ENCODE measurements at places on chromosomes 6 and 20. TPM values are rescaled to one million over a fixed set of nuclear protein-coding genes. Genes with fewer than 3 reads are reported as not detected.

- H3K27me3 ChIP-seq, result no peaks in the 10 kb centered on the region
- H3K36me3 ChIP-seq, result peaks cover 32% of the 10 kb centered on the region
- DNase-seq, result peak; percentile 26
- H3K4me1 ChIP-seq, result no peaks in the 10 kb centered on the region
- no peak overlapping the region for H3K27ac ChIP-seq
Observed at GRCh38 chr20:478949-479429, 16.7 kb upstream of the TBC1D20 start.

- DNase-seq, result peak; percentile 1
- peaks cover 5% of the 10 kb centered on the region for H3K4me1 ChIP-seq
- H3K4me3 ChIP-seq, result no peak overlapping the region
- H3K27me3 ChIP-seq, result peaks cover 30% of the 10 kb centered on the region
Observed at GRCh38 chr6:3233321-3233720, 5.9 kb upstream of the TUBB2B start.

- H3K27me3 ChIP-seq, result no peaks in the 10 kb centered on the region
- no peaks in the 10 kb centered on the region for H3K36me3 ChIP-seq
- H3K4me1 ChIP-seq, result no peaks in the 10 kb centered on the region
- DNase-seq, result no peak
Observed at GRCh38 chr6:90401933-90402830, 105.5 kb upstream of the BACH2 start.

DNA sequence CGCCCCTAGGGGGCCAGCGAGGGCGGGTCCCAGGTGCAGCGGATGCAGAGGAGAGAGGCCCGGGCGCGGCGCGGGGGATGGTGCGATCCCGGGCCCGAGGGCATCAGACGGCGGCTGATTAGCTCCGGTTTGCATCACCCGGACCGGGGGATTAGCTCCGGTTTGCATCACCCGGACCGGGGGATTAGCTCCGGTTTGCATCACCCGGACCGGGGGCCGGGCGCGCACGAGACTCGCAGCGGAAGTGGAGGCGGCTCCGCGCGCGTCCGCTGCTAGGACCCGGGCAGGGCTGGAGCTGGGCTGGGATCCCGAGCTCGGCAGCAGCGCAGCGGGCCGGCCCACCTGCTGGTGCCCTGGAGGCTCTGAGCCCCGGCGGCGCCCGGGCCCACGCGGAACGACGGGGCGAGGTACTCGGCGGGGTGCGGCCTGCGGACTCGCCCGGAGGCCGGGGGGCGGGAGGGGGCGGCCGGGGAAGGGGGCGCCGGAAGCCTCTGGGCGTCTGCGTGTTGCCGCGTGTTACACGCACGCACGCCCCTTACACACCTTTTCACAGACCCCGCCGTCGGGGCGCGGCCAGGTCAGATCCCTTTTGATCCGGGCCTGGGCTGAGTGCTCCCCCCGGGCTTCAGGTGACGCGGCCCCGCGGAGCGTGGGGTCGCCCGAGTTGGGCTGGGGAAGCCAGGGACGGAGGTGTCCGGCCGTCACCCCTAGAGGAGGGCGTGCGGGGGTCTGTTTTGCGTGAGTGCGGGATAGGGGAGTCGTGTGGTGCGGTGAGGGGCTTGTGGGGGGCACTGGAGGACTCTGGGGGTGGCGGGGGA lies 412 bp downstream of the TRIB3 start:
- H3K27ac ChIP-seq, result peak overlapping the region; percentile 73
- H3K27me3 ChIP-seq, result no peaks in the 10 kb centered on the region
- H3K4me1 ChIP-seq, result peaks cover 5% of the 10 kb centered on the region
- H3K36me3 ChIP-seq, result no peaks in the 10 kb centered on the region
- DNase-seq, result no peak
- H3K4me3 ChIP-seq, result peak overlapping the region; percentile 76

DNA sequence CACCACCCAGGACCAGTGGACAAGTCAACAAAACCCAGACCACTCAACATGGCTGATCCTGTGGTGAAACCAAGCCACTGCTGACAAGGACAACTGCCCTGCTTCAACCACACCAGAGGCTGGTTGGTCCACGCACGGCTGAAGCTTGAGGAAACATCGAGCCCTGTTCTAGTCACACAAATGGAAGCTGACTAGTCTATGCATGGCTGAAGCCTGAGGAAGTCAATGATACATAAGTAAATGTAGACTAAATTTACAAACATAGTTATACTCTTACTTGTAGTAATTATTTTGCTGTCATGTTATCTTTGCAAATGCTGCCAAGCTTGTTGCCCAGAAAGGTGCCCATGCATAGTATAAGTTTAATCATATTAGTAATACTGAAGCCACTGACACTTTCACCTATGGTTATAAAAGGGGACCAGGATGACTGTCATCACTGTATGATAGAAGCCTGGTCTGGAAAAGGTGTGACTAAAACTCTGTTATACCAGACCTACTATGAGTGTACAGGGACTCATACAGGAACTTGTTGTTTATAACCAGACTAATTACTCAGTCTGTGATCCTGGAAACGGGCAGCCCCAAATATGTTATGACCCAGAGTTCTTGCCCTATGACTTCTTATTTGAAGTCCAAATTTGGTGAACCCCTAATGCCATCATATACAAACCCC lies 5.6 kb downstream of the IL22RA2 start:
- no peaks in the 10 kb centered on the region for H3K27me3 ChIP-seq
- H3K4me3 ChIP-seq, result no peak overlapping the region
- no peaks in the 10 kb centered on the region for H3K36me3 ChIP-seq
- DNase-seq, result no peak
- no peak overlapping the region for H3K27ac ChIP-seq

- no peaks in the 10 kb centered on the region for H3K4me1 ChIP-seq
- no peak for DNase-seq
- no peaks in the 10 kb centered on the region for H3K36me3 ChIP-seq
- no peak overlapping the region for H3K27ac ChIP-seq
Observed at GRCh38 chr6:30990422-30991086, 7.0 kb downstream of the MUC21 start.

DNA sequence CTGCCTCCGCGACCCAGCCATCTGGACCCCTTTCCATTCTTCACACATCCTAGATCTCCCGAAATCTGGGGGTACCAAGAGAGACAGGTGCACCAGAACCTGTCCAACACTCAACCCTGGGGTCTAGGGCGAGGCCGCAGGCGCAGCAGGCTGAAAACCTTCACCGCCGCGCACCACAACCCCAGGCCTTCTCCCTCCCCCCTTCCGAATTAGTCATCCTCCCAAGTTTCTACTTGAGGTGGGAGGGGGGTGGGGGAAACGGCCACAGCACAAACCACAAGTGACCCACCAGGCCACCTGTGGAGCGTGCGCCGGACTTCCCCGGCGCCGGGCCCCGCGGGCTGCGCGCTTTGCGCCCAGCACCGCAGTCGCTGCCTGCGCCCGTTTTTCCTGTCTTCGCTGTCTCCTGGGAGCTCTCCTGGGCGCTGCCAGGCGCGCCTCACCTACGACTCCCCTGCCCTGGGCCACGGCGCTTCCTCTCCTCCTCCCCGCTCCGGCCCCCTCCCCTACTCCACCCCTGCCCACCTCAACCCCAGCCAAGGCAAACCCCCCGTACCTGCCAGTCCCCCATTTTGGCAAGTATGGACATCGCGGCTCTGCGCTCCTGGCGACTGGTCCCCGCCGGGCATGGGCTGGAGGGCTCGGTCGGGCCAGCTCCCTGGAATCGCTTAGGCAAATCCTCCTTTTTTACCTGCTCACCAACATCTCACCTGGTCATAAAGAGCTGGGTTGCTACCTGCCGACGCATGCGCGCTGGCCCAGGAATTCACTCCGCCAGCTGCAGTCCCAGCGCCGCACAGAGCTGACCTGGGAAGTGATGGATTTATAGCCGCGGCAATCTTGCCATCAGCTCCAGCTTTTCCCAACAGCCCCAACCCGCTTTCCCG lies 4.2 kb upstream of the TFAP2A start:
- peaks cover 93% of the 10 kb centered on the region for H3K27me3 ChIP-seq
- H3K27ac ChIP-seq, result no peak overlapping the region
- DNase-seq, result no peak
- H3K36me3 ChIP-seq, result no peaks in the 10 kb centered on the region
- peaks cover 2% of the 10 kb centered on the region for H3K4me1 ChIP-seq
- H3K4me3 ChIP-seq, result no peak overlapping the region

The C6orf58 gene
- total RNA-seq, result not detected

Measured in adrenal gland (tissue), 19 donors.